ENCODE measurements at places on chromosomes 3 and 15.
A peak's percentile ranks its signal among the peaks of the same experiment; 100 is the strongest.

GRCh38 chr15:100350434-100351226 is 8.9 kb upstream of the ADAMTS17 start:
- no peak for DNase-seq

DNA sequence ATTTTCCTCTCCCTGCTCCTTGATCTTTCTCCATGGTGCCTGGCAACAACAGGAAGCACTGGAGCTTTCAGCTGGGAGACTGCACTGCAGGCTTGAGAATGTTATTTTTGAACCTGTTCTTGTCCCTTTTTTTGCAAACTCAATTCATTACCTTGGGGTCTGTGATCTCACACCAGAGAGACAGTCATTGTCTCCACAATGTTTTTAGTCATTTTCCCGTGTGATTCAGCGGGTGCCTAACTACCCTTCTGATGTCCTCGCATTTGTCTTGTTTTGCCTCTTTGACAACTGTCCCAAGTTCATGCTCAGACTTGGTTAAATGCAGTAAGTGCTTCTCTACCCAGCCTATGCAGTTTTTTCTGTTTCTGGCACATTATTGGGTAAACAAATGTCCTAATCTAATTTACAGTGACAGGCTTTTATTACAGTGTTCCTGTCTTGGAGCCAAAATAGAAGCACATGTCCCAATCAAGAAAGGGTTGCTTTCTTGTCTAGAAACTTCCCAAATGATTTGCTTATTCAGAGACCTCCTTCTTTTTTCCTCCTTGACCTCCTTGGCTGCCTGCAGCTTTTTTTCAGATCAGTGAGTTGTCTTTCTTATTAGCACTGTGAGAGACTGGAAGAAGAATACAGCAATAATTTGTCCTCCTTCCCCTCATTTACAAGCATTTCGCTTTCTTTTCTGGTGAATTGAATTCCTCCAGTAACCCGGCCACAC is 162.4 kb downstream of the NSUN3 start:
- DNase-seq: no peak

DNA sequence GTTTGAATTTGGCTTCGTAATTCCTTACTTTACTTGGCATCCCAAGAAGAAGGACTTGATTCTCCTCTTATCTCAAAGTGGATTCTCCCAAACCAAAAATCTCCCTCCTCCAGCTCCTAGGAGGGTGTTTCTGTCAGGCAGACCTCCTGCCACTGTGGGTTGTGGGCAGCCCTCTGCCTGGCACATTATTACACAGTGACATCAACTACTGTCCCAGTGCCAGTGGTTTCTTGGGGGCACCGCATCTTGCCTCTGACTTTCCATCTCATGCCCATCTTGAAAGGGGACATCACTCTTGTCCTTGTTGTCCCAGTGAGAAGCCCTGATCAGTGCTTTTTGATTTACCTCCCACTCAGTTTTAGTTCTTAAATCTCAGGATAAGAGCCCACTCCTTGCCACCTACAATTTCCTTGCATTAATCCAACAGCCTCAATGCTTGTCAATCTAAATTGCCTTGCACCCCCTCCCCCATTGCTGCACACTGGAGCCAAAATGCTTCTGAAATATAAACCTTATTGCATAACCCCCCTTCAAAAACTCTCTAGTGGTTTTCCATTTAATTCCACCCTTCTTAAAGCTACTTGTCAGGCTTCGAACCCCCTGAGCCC is 81.0 kb downstream of the TRAK1 start:
- DNase-seq: no peak

DNA sequence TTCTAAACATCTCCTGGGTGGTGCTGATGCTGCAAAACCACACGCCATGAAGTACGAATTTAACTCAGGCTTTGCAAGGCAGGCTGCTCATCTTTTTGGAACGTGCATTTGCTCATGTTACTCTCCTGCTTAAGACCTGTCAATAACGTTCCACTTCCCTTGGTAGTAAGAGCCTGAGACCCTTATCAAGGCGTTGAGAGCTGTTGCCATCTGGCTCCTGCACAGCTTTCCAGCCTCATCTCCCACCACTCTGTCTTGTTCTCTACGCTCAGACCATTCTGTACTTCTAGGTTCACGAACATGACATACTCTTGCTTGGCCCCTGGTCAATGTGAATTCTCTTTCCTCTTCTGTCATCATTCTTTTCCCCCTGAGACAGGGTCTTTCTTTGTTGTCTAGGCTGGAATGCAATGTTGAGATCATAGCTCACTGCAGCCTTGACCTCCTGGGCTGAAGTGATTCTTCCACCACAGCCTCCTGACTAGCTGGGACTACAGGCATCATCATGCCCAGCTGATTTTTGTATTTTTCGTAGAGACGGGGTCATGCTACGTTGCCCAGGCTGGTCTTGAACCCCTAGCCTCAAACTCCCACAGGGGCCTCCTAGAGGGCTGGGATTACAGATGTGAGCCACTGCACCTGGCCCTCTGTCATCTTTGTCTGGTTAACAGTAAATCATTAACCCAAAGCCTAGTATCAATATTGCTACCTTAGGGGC is 202.8 kb downstream of the CADPS start:
- no peak for DNase-seq

- peak; percentile 9 for DNase-seq
These were observed 214.5 kb downstream of the KCNMB2 start for GRCh38 chr3:178750639-178751300.

GRCh38 chr15:95953032-95953431 is 377.5 kb upstream of the NR2F2 start:
- no peak for DNase-seq

GRCh38 chr3:39346785-39347585 is 17.5 kb downstream of the CCR8 start:
- no peak for DNase-seq

GRCh38 chr3:115099134-115099985 is 47.7 kb downstream of the ZBTB20 start:
- DNase-seq: no peak

- no peak for DNase-seq
These were observed 4.0 kb downstream of the CCDC9B start for GRCh38 chr15:40336744-40337122.

DNA sequence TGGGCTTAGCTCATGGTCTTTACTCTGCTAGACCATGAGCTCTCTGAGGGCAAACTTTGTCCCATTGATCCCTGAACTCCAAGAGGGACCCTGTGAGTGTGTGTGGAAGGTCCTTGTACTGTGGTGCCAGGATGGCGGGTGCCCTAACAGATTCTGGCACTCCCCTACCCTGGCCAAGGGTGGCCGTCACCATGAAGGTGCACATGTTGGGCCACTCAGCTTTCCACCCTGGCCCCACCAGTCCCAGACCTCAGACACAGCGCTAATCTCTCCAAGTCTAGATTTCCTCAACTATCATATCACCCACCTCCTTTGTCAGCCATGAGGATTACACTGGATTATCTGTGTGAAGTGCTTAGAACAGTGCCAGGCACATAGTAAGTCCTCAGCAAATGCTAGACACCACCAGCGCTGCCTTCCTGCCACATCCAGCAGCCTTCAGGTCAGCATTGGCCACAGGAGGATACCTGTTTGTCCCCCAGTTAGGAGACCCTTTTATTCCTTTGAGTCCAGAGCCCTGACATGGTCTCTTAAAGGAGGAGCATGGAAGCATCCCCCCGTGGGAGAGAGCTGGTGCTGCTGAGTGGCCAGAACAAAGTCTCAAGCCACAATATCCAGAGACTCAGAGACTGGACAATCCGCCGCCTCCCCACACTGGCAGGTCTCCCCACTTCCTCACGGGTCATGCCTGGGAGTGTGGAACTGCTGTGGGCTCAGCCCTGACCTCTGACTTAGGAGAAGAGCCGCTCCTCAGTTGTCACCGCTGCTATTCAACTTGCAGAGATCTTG is 44.5 kb upstream of the SLCO2A1 start:
- no peak for DNase-seq
